Stimulated activated CD8-positive, alpha-beta memory T cell treated with anti-CD3 and anti-CD28 coated beads, Interleukin-2, amount 100 ng/mL, for 1 hour (primary cell): ENCODE measurements at places on chromosomes 5 and 9.

GRCh38 chr5:79851391-79851863, 139.6 kb downstream of the MTX3 start:
- no peak for DNase-seq

GRCh38 chr5:116520771-116521170, 53.9 kb downstream of the SEMA6A start:
- no peak for DNase-seq

DNA sequence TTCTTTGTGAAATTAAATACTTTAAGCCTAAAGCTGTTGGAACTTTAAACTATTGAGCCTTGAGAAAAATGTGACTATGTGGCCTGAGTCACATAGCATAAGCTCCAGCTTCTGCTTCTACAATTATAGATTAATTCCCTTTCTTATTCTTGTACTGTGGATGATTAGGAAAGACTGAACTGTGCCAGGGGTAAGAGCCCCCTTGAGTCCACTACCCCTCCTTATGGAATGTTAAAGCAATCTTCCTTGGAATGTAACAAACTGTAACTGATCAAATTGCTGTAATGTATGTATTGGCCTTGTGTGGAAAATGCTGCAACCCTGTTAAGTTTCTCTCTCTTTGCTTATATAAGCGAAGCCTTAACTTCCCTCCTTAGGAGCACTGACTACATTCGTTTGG, 273.2 kb downstream of the FAM170A start:
- DNase-seq: no peak

DNA sequence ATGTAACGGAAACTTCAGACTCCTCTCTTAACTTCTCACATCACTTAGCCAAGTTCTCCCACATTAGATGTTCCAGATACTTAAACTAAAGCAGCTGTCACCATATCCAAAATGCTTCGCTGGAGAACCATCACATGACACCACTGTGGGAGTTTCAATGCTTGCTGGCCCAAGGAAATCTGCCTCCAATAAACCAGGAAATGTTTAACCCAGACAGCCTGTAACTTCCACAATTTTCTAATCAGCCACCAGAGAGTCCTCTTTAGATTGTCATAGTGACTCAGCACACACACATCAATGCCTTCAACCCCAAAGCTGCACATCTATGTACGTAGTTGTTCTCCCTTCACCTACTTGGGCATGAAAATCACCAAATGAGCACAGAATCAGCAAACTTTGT, 118.7 kb downstream of the LPAR1 start:
- no peak for DNase-seq

DNA sequence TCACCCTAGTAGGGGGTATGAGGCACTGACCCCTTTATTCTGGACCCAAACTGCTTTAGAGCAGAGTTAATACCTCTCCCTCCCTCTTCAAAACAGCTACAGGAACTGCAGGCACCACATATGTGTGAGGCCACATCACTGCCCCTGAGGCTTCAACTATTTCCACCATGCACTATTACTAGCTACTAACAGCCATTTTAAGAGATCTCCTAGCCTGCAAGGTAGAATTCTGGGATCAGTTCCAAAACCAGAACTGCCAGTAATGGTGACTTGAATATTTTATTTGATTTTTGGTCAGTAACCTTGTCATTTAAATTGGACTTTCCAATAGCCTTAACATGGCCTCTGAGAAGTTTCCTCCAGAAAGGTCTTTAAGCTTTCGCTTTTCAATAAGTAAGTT, 55.3 kb upstream of the FSD1L start:
- no peak for DNase-seq

DNA sequence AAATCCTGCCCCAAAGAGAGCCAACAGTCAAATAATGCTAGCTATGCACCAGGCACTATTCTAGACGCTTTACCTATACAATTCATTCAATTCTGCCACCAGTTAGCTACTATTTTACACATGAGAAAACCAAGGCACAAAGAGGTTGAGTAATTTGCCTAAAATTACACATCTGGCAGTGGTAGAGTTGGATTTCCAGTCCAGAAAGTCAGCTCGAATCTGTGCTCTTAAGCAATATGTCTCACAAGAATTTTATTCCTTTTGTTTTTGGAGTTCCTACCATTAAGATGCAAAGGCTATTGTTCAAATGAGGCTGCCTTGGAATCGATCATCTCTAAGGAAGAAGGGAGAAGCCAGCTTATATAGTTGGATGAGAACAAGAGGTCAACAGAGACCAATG, 256.9 kb upstream of the RASA1 start:
- DNase-seq: no peak

DNA sequence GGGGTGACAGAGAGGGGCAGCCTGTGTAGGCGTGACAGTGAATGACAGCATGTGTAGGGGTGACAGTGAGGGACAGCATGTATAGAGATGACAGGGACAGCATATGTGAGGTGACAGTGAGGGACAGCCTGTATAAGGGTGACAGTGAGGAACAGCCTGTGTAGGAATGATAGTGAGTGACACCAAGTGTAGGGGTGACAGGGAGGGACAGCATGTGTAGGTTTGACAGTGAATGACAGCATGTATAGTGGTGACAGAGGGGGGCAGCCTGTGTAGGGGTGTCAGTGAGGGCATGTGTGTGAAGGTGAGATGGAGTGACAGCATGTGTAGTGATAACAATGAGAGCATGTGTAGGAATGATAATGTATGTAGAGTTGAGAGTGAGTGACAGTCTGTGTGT, 8.7 kb upstream of the GAPT start:
- no peak for DNase-seq

DNA sequence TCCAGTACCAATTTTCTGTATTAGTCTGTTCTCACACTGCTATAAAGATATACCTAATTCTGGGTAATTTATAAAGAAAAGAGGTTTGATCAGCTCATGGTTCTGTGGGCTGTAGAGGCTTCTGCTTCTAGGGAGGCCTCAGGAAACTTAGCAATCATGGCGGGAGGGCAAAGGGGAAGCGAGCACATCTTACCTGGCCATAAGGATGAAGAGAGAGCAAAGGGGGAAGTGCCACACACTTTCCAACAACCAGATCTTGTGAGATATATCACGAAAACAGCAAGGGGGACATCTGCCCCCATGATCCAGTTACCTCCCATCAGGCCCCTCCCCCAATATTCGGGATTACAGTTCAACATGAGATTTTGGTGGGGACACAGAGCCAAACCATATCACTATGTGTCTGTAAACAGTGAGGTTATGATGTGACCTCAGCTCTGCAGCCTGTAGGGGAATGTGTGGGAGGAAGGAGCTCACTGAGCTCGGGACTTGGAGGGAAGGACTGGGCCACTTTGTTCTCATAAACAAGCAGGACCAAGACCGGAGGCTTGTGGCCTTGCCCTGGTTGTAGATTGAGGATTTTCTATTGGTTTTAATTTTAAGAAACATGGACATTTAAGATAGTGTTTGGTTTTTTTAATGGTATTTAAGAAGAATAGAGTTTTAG, 85.2 kb downstream of the EHMT1 start:
- DNase-seq: no peak

- no peak for DNase-seq
These were observed 66.1 kb upstream of the EDIL3 start for GRCh38 chr5:84450617-84451414.
